Kidney glomerular epithelial cell (primary cell): ENCODE measurements at places on chromosomes 7 and 10.

DNA sequence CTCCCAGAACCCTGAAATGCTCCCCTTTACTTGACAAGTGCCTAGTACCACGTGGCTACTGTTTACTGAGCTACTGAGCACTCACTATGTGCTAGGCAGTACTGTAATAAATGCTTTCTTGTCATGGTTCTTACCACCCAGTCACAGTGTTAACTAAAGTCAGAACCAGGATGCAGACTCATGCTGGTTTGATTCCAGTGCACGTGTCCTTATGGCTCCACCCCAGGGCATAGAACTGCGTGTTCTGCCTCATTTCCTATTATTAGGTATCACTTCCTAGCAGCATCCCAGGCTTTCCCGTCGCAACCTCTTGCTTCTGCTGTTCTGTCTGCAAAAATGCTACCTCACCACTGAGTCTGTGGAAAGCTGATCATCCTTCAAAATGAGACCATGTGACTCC lies 71.7 kb upstream of the DOCK1 start:
- no peak for DNase-seq

DNA sequence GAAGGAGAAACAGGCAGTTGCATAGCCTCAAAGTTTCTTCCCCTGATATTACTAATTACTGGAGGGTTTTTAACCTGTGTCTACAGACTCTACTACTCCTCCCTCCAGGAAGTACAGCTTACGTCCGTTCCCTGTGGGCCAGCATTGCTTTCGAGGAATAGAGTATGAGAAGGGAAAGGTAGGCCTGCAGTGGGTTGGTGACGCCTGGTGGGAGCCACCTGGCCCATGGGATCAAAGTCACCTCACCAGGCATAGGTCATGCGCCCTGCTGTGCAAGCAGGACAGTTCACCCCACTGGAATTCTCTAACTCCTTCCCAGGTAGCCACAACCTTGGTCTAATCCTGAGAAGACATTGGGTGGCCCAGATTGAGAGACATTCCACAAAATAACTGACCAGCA lies 29.8 kb downstream of the LMTK2 start:
- DNase-seq, result no peak

DNA sequence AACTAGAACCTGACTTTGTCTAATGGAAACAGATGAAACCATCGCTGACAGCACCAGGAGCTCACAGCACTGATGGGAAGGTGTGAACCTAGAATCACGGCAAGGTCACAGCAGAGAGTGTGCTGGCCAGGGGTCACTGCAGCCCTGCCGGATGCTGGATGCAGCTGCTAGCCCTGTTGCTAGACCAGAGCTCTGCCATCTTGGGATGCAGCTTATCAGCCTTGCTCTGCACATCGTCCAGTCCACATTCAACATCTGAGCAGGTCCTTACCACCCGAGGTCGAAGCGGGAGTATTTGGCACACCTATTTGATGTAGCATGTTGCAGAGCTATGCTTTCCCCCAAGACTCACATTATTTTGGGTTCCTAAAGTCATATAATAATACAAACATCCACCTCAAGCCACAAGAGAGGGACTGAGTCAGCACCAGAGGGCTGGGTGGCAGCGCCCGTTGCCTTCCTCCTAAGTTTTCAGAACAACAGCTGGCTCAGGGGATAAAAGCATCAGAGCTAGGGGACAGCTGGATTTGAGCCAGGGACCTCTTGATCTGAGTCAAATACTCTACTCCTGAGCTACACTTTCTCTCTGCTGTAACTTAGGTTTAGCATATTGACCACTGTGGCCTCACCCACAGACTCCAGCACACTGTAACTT lies 135.3 kb downstream of the ZNF467 start:
- DNase-seq, result no peak

DNA sequence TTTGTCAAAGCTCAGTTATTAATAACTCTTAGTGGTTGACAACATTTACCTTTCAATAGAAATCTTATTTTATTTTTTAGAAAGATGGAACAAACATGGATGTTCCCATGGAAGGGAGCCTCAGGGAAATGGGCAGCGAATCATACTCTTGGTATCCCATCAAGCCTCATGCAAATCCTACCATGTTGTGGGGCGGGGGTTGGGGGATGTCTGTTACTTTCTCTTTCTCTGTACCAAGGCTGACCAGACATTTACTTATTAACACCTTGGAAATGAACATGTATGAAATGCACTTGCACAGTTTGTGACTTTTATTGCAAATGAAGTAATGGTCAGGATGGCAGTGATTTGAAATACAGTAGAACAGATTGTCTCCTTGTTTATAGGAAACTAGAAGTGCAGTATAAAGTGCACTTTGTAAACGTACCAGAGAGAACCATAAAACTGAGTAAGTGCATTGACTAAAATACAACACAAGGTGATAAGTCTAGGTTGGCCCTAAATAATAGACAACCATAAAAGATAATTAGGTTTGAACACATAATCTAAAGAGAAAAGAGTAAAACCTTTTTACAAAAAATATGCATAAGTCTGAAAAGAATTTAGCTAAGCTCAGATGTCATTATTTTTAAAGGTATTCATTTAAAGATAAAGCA lies 32.4 kb downstream of the SEMA3D start:
- no peak for DNase-seq

DNA sequence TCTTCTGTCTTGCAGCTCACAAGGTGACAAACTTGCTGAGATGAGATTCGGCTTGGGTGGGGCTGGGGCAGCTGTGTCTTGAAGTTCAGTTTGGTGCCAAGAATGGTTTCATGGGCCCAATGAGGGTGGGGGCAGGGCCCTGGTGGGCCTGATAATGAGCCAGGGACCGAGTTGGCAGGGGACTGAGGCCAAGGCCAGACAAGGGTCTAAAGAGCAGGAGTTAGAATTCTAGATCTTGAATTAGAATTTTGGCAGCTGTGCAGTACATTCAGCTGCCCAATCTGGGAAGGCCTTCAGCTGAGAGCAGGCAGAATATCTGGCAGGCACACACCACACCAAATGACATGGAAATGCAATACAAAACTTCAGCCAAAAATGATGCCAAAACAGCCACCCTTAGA lies 1.5 kb upstream of the JAZF1 start:
- no peak for DNase-seq

DNA sequence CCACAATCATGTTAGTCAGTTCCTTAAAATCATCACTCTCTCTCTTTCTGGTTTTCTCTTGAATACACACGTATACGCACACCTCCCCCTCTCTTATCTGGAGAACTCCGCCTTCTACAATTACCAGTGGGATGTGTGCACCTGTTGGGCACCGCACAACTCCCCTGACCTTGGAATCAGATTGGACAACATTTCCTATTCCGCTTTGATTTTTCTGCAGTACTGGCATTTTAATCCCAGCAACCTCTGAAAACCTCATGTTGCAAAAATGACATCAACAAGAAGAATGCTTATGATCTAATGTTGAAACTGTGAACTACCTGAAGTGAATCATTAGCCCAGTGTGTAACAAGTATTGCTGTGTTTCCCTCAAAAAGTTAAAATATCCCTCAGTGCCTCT lies 109.6 kb downstream of the KIAA1217 start:
- peak; percentile 32 for DNase-seq

DNA sequence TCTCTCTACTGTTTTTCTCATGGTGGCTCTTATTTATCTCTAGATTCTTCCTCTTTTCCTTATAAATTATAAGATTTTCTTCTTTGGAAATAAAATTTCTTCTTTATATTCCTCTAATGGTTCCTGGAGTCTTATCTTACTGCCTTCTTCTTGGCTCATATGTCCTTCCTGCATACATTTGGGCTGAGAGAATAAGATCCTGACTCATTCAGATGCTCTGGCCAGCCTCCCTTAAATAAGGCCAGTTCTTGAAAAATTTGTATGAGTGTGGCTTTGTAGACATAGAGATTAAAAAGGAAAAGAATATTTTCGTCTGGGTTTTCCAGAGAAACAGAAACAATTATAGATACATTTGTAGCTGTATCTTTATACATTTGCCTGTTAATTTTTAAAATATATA lies 411.3 kb downstream of the KIF20B start:
- DNase-seq, result no peak

- no peak for DNase-seq
Observed at GRCh38 chr10:61832866-61833481, 68.5 kb upstream of the ARID5B start.

GRCh38 chr7:322111-322671 lies 32.2 kb downstream of the FOXL3 start:
- DNase-seq, result no peak

DNA sequence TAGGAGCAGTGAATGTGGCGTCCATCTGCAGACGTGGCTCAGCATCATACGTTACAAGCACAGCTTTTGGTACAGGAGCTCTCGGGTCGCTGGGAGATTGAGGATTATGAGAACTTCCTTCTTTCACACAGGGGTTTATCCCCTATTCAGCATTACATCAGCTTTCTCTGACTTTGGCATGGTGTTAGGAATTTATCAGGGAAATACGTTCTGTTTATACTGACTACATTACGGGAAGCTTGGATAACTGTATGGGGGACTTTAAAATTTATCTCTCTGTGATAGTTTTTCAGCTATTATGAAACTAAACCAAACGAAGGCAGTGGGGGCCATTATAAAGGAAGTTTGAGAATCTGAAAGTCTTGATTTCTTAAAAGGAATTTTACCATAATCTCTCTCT lies 110.1 kb upstream of the INSYN2A start:
- no peak for DNase-seq

DNA sequence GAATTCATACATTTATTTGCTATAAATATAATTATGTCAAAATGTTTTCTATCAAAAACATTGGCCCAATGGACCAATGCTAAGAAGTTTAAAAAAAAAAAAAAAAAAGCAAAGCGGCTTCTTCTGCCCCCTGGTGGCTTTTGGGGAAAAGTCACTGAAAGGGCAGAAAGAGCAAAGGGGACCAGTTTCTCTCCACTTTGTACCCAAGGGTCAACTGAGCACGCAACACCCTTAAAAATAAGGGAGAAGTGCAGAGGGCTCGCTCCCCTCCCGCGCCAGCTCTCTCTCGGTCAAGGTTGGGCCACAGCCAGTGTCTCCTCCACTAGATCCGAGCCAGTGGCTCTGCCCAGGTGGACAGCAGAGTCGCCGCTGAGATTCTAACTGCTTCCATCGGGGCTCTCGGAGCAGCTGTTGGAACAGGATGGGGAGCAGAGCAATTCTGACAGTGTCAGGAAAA lies 136.4 kb upstream of the FGFR2 start:
- DNase-seq, result no peak

DNA sequence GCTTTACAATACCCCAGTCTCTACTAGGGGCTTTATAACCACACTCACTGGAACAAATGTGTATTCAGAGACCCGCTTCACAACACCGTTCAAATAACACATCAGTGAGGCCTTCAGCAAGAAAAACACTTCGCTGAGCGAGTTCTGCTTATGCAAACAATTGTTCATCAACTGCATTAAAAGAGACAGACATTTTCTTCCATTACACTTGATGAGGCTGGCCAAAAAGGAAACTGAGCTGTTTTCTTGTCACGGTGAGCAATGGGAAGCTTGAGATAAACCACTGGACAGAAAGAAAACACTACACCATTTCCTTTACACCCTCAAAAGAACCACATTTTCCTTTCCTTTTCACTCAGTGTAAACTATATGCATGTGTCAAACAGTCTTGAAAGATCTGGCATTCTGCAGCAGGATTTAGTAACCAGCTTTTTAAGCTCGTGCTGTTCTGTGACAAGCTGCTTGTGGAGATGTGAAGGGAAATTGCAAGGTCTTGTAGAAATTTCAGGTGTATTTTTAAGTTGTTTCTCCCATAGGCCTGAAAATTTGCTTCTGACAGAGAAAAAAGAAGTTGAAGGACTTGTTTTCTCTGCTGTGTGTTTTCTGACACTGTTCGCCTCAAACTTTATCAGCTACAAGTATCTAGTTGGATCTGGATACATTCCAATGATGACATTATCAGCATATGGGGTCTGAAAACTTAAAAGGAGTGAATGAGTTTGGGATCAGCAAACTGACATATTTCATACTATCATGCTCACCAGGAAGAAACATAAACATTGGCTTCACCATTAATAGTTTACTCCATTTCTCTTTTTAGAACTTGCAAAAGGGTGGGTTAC lies 693.1 kb downstream of the PARD3 start:
- no peak for DNase-seq

- no peak for DNase-seq
Observed at GRCh38 chr10:76991621-76992020, 646.0 kb downstream of the KCNMA1 start.

- no peak for DNase-seq
Observed at GRCh38 chr7:22470981-22471380, 29.0 kb downstream of the STEAP1B start.

DNA sequence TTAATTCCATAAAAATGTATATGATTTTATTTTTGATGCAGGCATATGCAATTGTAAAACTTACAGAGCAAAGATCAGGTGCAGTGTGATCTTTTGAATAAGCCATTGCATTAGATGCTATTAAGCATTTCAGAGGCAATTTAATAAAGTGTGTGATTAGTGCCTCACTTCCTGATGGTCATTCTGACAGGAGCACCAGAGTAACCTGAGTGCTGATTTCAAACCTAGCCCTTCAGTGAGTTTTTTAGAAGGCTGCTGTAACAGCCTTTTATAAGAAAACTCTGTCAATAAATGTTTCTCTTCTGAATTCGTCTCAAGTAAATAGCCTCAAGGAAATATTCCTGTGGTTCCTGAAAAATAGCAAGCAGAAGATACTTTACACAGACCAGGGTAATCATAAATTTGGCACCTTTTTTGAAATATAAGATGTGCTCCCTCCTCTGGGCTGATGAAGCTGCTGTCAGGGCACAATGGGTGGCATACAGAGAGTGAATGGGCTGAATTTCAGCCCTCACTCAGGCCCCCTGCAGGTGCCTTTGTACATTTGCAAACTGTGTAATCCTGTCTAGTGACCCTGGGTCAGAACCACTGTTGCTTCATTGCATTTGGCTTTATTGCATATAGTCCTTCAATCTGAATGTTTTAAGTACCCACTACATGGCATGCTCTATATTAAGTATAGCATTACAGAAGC lies 193.7 kb upstream of the CSTF2T start:
- DNase-seq, result no peak

- DNase-seq, result no peak
Observed at GRCh38 chr7:131606346-131607290, 50.2 kb upstream of the PODXL start.

GRCh38 chr10:92699518-92700381 lies 10.0 kb downstream of the HHEX start:
- no peak for DNase-seq

GRCh38 chr7:95602421-95602820 lies 6.1 kb upstream of the PDK4 start:
- no peak for DNase-seq

DNA sequence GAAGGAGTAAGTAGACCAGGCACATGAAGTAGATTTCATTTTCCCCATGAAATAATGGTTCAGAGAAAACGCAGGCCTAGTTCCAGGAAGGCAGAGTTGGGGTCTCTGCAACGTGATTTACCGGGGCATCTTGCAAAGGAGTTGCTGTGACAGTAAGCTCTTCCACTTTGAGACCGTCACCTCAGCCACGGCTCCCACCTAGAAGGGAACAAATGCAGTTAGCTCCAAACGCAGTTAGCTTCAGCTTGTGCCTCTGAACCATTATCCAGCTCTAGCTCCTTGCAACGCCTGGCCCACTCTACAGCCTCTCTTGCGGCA lies 7.0 kb upstream of the MYO1G start:
- DNase-seq, result no peak
